ENCODE measurements at places on chromosomes 1 and 21.

GRCh38 chr1:31400393-31400792 lies 12.6 kb upstream of the SERINC2 start:
- peak; percentile 66 for DNase-seq

- no peak for DNase-seq
These were observed 624 bp downstream of the ARHGAP29 start for GRCh38 chr1:94236630-94237290.

DNA sequence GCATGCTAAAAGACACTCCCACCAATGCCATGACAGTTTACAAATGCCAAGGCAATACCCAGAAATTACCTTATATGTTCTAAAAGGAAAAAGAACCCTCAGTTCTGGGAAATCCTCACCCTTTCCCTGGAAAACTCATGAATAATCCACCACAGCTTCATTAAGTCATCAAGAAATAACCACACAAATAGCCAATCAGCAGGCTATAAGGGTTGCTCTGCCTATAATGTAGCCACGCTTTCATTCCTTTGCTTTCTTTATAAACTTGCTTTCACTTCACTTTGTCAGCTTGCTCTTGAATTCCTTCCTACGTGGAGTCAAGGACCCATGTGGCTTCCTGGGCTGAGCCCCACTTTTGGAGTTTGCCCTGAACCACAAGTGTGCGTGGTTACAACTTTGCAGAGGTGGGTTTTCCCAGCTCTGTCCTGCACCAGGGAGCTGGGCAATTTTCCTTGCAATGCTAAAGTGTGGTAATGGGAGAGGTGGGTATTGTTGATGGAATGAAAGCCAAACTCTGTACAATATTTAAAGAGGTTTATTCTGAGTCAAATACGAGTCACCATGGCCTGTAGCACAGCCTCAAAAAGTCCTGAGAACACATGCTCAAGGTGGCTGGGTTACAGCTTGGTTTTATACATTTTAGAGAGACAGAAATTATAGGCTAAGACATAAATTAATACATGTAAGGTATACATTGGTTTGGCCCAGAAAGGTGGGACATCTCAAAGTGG lies 42.2 kb upstream of the COG2 start:
- DNase-seq, result peak; percentile 46

DNA sequence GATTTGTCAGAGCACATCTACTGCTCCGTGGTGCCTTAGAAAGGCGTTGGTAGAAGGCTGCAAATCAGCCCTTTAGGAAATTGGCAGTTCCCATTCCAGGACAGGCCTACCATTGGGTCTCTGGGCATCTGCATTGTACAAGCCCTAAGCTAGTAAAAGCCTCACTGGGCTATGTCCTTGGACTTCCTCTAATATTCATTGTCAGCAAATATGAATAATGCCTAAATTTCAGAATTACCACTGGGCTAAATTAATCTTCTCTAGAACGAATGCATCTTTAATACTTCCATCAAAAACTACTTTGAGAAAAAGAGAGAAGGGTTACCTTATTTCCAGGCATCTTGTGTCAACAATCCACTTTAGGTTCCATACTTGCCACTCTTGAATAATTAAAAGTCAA lies 41.5 kb upstream of the ATP1A1 start:
- no peak for DNase-seq

- DNase-seq, result no peak
These were observed 536.3 kb downstream of the PTPRU start for GRCh38 chr1:29772584-29773100.

- no peak for DNase-seq
These were observed 115.3 kb downstream of the COLGALT2 start for GRCh38 chr1:183922197-183922596.

DNA sequence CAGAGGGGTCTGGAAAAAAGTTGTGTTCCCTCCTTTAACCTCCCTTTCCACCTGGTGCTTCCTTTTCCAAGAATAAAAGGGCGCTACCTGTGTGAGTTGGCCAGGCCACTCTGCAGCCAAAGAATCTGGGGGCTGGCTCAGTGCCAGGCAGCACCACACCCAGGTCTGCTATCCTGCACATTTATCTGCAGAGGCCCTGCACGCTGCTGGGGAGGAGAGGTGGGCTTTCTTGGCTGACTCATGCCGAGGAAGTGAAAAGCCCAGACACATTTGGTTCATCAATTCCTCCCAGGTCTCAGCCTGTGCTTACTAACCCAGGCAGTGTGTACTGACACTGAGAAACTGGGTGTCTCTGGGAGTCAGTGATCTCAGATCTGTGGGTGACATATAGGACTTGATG lies 79.8 kb upstream of the F3 start:
- peak; percentile 99 for DNase-seq

- DNase-seq, result no peak
These were observed 5.2 kb downstream of the PLA2G2D start for GRCh38 chr1:20114021-20114648.

DNA sequence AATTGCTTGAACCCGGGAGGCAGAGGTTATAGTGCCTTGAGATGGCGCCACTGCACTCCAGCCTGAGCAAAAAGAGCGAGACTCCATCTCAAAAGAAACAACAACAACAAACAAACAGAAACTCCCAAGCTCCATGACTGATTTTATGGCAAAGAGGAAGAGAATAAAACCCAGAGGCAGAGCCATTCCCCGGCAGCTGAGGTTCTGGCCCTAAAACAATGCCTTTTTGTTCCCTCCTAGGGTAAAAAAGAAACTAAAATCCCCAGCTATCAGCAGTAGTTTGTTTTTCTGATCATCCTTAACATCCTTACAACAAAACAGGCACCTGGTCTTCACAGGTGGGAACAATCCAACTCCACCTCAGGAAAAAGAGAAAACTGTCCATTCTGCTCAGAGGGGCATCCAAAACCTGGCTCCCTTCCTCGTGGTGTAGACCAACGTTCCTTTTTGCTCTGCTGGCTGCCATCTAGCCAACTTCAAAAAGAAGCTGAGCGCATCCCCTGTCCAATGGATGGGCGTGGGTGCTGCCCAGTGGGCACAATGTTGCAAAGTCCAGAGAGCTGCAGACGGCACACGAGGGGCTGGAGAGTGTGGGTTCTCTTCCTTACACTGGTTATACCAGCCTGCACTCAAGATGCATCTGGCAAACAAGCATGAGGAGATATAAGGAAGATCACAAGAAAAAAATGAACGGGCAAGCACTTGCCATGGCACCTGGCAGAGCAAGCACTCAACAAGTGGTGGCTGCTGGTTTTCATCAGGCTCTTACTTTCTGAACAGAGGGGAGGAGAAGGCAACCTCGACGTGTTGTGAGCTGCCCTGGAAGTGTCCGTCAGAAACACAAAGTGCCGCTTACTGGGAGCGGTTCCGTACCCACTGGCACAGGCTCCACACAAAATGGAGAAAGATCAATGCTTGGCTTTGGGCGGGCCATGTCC lies 54.7 kb downstream of the SLC66A1 start:
- DNase-seq, result no peak

DNA sequence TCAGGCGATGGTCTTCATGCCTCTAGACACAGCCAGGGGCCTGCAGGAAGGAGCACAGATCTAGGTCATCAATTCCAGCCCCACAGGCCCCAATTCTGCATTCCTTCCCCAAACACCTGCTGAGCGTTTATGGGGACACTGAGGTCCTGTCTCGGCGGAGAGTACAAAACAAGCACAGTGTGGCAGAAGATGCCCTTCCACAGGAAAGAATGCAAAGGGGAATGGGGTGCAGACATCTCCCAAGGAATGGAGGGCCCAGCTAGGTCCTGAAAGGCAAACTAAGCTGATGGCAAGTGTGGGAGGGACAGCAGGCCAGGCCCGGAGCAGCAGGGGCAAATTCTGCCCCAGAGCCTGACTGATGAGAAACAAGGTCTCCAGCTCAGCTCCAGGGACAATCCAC lies 3.5 kb upstream of the S100A8 start:
- DNase-seq, result no peak

GRCh38 chr21:31599563-31599962 lies 59.9 kb upstream of the SOD1 start:
- no peak for DNase-seq

DNA sequence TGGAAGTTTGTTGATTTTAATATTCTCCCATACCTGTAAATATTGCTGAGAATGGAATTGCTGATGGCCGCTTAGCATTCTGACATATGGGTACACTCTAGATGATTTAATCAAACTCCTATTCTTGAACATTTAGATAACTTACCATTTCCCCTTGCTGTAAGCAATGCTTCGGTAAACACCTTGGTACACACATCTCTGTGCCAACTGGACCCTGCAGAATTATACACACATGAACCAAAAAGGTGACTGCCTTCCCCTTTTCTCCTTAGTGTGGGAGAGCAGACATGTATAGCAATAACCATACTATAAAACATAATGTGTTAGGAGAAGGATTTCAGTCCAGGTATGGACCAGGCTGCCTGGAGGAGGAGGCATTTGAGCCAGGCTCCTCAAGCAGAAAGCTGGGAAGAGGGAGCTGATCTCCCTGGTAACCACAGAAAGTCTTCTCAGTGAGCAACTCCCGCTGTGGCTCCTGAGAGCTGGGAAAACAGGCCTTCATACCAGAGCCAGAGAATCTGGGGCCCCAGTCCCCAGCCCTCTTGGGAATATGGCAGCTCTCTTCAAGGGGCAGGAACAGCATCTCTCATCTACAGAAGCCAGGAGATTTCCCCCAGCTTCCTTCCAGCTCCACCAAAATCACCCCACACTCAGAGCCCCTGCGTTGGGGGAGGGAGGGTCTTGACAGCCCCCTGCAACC lies 33.9 kb upstream of the CSF1 start:
- no peak for DNase-seq

GRCh38 chr1:206498685-206499084 lies 8.6 kb upstream of the RASSF5 start:
- peak; percentile 91 for DNase-seq

- DNase-seq, result no peak
These were observed 85.6 kb upstream of the ZRANB2 start for GRCh38 chr1:71166178-71167173.

DNA sequence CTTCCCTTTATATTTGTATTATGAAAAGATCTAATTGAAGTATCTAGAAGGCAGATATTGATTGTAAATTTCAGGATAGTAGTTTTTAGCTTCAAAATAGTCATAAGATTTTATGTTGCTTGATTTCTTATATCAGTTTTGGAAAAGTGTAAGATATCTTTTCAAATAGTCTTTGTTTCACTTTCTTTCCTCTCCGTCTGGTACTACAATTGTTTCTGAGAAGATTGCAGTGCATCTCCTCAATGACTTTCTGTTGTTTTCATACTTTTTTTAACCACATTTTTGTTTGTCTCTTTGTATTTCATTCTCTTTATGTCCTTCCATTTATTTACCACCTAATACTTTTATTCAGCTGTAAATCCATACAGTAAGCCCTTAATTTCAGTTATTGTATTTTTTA lies 964.6 kb upstream of the B3GALT2 start:
- no peak for DNase-seq

- no peak for DNase-seq
These were observed 641 bp upstream of the ZBTB21 start for GRCh38 chr21:42010507-42011495.
